Trophoblast cell (in vitro differentiated cells and primary cell): ENCODE measurements at places on chromosomes 2 and 18.

- no peak for DNase-seq
Observed at GRCh38 chr18:21742315-21742687, 1.7 kb downstream of the MIB1 start.

- DNase-seq: no peak
Observed at GRCh38 chr2:144548532-144549191, 28.7 kb upstream of the ZEB2 start.

GRCh38 chr18:29012364-29012763 lies 835.4 kb upstream of the CDH2 start:
- peak; percentile 7 for DNase-seq

- no peak for DNase-seq
Observed at GRCh38 chr18:46590103-46590502, 66.9 kb downstream of the LOXHD1 start.

- DNase-seq: no peak
Observed at GRCh38 chr18:62678847-62679485, 36.4 kb upstream of the PHLPP1 start.

- no peak for DNase-seq
Observed at GRCh38 chr2:61733563-61733962, 120.3 kb downstream of the FAM161A start.

- no peak for DNase-seq
Observed at GRCh38 chr18:66334534-66334933, 269.4 kb downstream of the CDH19 start.

DNA sequence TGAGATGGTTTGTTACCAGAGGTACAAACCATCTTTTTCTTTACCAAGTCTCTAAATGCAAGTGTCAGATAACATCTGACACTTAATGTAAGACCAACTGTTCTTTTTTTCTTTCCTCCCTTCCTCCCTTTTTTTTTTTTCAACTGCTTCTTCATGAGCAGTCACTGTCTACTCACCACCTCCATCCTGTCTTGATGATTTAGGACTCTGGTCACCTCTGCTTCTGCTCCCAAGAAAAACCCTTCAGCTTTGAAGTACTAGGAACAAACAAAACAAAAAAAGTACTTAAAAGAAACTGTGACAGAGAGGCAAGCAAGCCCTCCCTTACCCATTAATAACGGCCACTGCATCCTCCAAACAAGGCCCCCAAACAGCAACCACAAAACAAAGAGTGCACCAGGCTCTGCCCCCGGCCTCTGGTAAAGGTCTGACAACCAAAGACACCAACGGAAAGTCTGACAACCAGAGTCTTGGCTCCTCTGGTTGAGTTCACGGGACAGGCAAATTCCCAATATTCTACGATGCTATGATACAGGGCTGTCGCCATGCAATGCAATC lies 141.0 kb downstream of the ARL4C start:
- no peak for DNase-seq

DNA sequence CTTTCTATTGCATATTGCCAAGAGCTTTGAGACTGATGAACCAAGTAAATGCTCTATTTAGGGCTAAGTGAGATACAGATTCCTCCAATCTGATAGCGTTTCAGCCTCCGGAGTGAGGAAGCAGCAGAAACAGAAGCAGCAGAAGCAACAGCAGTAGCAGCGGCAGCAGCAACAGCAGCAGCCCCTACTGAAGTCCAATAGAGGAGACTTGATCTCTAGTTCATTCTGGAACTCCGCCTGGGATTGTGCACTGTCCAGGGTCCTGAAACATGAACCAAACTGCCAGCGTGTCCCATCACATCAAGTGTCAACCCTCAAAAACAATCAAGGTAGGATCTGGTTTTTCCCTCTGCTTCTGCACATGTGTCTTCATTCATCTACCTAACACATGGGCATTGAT lies at the start of gene DPP10:
DPP10 (plus strand) TSS at position 132 of the 400 bp plus-strand sequence.
- peak; percentile 51 for DNase-seq

DNA sequence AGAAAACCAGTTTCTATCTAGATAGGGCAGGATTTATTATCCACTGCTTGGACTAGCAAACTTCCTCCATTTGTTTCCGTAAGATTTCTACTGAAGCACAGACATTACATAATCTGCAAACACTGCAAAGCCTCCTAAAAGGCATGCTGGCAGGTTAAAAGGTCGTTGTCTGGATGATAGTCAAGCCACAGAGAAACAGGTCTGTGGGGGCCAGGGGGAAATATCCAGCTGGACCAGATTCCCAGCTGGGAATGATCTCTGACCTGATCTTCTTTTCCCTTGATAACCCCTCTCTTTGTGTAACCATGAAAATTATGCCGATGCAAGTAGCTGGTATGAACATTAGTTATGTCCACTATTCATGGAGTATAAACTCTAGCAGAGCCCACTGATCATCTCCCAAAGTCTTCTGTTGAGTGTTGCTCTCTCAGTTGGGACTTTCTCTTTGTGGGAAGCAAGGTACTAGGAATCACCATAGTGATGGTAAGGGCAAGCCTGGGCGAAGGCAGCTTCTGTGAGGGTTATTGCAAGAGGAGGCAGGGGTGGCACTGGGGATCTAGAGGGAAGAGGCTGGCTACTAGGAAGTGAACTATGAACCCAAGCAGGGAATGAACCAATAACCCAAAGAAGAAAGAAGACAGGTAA lies 61.3 kb downstream of the GDF7 start:
- DNase-seq: peak; percentile 96

GRCh38 chr18:46458472-46458871 lies 198.5 kb downstream of the LOXHD1 start:
- no peak for DNase-seq

GRCh38 chr2:102418421-102418961 lies 4.5 kb upstream of the IL18RAP start:
- peak; percentile 43 for DNase-seq

- DNase-seq: peak; percentile 68
Observed at GRCh38 chr2:190864375-190864774, 16.2 kb upstream of the GLS start.

DNA sequence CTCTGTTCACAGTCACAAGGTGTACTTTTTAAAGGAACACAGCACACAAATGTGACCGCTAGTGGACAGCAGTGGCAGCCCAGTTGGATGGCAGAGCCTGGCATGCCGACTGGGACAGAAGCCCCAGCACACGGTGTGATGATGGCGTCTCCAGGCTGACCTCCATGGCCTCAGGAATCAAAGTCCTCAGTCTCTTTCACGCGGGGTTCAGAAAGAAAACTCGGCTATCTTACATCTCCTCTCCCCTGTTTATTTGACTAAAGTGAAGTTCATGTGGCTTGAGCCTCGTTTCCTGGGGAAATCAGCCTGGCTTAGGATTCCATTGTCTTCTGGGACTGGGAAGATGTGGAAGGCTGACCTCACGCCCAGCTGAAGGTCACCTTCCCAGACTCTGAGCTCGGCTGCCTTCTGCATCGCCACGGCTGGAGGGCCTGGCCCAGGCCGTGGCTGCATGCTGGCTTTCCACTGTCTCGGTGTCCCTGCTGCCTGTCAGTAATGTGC lies 56.1 kb downstream of the ASAP2 start:
- DNase-seq: no peak

GRCh38 chr2:157158111-157158510 lies 99.4 kb upstream of the GALNT5 start:
- no peak for DNase-seq

DNA sequence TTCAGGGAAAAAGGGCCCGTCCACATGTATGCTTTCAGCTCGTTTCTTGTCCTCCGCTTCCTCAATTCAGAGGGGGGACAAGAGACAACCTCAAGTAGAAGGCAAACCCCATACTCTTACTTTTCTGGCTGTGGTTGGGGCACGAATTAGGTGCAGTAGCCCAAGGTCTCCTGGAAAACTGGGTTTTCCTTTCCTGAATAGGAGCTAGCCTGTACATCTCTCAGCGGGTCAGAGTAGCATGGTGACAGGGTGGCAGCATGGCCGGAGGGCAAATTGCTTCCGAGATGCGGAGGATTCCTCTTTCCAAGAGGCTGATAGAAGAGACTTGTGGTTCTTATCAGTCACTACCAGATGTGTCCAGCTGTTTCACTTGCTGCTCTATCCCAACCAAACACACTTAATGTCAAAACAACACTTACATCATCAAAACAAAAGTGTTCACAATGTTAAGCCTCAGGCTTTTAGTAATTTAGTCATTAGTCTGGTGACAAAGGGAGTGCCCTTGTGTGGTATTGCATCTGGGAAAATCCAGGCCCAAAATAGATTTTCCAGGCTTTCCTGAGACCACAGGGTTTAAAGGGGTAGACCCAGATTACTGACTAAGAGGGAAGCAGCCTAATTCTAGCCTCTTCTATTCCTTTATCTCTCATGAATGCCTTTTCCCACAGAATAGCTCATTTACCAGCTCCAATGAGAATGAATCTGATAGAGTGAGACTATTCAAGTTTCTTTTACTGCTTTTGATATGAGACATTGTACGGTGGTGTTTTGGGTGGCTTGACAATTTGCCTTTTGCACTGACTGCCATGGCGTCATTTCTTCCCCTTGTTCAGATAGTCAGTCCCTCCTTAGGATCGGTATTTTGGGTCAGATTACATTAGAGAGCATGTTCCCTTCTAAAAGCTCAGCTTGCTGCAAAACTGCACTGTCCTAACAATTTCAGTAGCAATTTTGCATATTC lies 162.0 kb downstream of the LTBP1 start:
- DNase-seq: peak; percentile 95

DNA sequence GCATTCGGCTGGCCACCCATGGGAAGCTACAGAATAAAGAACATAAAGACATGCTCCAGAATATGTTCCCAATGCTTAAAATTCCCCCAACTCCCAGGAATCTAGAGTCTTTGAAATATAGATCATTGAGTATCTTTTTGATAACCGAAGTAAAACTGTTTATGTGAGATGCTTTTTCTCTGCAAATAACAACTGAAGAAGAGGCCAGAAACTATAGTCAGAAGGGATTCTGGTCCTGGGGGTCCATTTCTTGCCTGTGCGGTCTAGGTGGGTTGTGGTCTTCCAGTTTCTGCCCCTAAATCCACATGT lies 30.6 kb upstream of the SLC66A3 start:
- DNase-seq: no peak

- no peak for DNase-seq
Observed at GRCh38 chr18:35971661-35972196, 750 bp upstream of the RMP24 start.

DNA sequence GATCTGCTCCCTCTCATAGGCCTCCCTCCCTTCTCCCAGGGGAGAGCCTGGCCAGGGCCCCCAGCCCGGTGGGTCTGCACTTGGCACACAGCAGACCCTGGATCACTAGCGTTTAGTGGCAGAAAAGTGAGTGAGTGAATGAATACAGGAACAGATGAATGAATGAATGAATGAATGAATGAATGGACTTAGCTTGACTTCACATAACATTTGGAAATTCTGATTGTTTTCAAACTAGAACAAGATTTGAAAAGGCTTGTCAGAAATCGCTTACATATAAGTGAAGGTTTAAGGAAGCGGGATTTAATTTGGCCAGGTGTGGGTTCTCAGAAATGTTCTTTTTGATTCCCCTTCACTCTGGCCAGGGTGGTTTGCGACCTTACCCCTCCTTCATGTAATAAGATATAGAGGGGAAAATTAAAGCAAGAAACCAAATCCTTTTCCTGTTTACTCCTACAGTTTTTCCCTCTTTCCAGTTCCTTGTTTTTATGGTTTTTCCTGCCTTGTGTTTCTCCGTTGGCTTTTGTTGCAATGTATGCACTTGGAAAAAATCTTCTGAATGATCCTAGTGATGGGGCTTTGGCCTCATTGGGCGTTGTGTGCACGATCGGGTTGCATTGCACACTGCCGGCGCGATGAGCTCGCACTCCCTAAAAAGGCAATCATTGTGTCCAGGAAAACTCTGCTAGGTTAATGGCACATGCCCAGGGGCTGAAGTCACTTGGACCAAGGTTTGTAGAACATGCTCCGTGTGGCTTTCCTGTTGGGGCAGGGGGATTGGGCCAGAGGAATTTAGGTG lies 16.4 kb downstream of the LRRFIP1 start:
- no peak for DNase-seq

DNA sequence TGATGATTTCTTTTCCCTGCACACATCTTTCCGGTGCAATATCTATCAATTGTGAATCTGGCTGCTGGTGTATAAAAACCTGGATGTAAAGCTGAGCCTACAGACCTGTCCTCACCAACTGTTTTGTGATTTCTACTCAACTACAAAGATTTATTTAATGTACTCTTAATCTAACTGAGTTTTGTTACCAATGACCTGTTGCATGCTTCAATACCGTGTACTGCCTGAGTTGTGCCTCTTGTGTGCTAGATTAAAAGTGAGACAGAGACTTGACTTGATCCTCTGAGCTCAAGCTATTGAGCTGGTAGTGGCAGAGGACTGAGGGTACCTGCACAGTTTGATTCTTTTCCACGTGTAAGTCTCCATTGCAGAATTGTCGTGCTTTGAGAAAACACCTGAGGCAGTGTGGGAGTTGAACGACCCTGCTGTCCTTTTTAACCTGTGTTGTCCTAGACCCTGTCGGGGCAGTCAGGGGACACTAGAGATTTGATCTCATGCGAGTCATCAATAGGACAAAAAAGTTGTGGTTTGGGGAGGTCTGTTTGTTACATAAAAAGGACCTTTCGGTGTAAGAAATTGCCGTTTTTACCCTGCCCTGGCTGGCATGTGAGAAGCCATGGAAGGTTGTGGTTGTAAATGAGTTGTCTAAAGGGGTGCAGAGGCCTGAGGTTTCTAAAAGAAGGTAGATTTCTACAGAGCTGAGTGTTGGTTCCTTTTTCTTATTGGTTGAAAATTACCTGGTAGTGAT lies 231.3 kb downstream of the ALPK2 start:
- no peak for DNase-seq

GRCh38 chr18:35267161-35267651 lies 22.8 kb downstream of the ZSCAN30 start:
- DNase-seq: no peak

GRCh38 chr2:147649998-147650397 lies 194.8 kb upstream of the ACVR2A start:
- DNase-seq: no peak

- DNase-seq: no peak
Observed at GRCh38 chr18:76435316-76435989, 59.6 kb downstream of the ZNF516 start.

- DNase-seq: no peak
Observed at GRCh38 chr2:207255565-207256470, 90.1 kb upstream of the KLF7 start.

DNA sequence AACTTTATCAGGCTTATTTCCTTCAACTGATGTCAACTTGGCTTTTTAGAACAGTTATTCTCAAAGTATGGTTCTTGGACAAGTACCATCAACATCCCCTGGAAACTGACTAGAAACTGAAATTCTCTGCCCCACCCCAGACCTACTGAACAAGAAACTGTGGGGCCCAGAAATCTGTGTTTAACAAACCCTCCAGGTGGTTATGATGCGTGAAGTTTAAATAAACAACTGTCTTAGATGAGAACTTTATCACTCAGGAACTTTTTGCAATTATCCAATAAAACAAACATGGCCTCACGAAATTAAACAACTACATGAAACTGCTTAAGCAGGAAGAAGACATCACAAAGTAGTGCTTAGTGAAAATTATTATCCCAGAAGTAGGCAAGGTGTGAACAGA lies 4.4 kb downstream of the HIBCH start:
- DNase-seq: no peak

DNA sequence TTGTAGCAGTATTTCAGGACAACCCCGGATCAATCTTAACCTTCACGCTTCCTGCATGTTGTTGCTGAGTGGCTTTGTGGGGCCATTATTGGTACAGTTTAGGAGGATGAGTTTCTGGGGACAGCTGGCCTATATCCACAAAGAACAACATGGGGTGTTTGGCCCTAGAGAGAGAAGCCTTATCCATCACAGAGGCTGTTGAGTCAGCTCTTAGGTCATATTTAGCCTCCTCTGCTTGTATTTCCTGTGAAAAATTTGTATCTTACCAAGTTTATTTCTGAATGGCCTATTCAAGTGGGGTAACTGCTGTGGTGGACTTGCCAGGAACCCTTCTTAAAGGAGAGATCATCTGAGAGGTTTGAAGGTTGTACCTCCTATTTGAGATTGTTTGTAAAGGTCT lies 77.6 kb downstream of the MAP4K4 start:
- no peak for DNase-seq

- DNase-seq: no peak
Observed at GRCh38 chr2:237182422-237183123, 96.9 kb downstream of the COPS8 start.
